ENCODE measurements at places on chromosomes 5 and 9.

DNA sequence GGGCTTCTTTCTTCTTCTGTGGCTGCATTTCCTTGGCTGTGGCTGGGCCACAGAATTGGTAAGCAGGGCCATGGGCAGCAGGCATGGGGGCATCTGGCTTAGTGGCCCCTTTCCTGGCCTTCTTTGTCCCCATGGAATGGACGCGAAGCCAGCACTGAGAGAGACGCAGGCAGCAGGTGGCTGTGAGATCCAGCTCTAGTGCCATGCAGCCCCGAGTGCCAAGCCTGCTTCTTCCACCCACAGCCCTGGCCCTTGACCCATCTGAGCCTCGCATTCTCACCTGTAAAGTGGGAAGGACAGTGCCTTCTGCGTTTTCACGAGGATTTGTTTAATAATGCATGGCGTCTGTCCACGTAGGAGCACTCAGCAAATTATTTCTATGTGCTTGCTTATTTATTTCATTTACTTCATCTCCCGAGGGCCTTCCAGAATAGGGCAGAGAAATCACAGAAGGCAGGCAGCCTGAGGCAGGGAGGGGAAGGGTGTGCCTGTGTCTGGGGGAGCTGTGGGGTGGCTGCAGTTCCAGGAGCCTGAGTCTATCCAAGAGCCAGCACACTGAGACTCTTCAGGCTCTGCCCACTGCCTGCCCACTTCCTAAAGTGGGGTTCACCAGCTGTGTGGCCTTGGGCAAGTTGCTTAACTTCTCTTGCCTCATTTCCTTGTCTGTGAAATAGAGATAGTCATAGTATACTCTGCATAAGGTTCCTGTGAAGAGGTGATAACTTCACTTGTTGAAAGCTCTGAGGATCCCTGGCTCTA is 55.2 kb downstream of the NTNG2 start:
- DNase-seq = no peak

DNA sequence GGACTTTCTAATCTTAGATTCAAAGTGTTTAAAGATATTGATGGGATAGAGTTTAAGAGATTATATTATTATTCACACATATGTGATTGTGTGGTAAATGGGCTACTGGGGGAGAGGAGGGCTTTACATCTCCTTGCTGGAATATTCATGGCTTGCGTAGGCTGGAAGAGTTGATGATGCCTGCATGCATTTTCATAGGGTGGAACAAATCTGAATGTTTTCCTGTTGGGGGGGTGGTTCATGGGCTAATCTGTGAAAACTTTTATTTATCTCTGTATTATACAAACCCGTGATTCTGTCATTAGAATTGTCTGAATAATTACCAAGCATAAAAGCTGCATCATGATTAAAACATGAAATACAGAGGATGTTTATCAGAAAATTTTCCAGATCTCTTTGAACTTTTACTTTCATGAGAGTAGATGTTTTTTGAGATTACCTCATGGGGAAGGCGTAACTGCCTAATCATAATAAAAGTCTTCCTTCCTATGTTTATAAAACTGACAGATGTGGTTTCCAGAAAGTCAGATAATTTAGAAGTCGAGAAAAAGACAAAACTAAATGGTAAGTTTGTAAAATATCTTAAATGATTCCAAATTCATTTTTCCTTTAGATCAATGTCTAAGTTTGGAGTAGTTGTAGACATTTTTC is 1185.4 kb upstream of the SEMA6A start:
- DNase-seq = no peak

DNA sequence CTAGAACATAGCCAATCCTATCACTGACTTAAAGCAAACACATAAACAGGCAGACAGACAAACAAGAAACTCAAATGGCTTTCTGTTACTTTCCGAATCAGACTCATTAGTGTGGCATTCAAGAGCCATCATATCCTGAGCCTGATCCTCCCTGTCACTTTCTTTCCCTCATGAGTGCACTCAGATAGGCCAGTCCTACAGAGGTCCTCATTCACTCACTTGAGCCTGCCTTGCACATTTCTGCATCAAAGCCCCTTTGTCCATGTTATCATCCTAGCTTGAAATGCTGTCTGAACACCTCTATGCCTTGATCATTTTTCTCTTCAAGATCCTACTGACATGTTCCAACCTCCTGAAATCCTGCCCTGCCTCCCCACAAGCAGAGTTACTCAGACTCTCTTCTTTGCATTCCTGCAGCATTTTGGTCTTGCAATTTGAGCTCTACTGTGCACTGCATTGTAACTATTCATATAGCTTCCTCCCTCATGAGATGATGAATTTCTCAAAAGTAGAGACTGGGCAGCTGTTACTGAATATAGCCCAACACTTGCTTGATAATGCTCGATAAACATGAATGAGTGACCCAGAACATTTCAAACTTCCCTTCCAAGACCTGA is 126.9 kb downstream of the PALM2AKAP2 start:
- no peak for DNase-seq

DNA sequence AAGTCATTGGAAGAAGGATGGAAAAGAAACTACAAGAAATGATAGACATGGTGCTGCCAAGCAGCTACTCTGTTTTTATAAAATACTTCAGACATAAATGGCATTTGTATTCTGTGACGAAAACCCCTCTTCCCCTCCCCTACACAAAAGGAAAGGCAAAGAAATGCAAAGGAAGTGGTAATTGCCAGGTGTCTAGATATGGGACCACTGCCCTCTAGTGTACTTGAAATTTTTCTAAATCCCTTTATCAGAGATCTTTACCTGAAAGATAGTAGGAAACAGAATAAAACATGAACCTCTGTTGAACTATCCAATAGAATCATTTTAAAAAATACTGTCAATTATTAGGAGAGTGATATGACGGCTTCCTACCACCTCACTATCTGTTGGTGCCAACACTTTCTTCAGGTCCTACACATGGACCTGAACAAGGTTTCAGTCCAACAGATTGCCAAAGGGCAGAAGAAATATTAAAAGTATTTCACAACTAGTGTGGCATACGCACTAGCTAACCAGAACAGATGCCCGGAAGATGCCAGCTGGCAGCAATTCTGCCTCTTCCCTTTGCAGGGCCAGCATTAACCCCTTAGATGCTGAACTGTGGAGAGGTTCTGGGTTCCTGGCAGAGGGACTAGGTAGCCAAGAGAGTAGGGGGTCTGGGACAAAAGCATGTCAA is 104.1 kb downstream of the TSSK1B start:
- DNase-seq = no peak

- no peak for DNase-seq
Observed at GRCh38 chr5:140222416-140222815, 47.4 kb downstream of the CYSTM1 start.

DNA sequence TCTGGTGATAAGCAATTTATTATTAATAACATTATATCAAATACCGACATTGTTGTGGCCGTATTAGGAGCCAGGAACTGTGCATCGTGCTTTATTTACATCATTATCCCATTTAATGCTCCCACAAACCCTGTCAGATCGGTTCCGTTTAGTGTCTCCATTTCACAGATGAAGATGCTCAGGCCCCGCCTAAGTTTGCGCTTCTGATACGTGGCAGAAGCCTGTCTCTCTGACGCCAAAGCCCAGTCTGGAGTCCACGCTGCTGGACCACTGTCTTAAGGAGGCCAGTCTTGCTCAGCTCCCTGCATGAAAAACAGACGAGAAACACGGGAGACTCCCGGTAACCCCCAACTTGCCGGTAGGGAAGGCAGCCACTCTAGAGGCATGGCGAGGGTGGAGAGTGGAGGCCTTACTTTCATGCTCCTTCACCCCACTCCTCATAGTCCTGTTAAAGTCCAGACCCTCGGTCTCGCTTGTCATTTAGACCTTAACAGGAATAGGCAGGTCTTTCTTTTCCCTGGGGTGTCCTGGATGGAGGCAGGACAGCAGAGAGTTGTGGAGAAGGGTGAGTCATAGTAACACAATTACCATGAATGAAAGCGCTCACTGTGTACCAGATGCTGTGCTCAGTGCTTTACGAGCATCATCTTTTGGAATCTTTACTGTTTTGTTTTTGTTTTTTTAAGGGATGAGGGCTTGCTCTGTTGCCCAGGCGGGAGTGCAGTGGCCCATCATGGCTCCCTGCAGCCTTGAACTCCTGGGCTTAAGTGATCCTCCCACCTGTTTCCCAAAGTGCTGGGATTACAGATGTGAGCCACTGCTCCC is 872 bp downstream of the TXNDC15 start:
- DNase-seq = no peak
